ENCODE measurements at places on chromosomes 11 and 22.

- DNase-seq = no peak
Observed at GRCh38 chr22:30945653-30946052, 22.9 kb downstream of the MORC2 start.

- DNase-seq = no peak
Observed at GRCh38 chr11:35274909-35275785, 136.2 kb downstream of the CD44 start.

- no peak for DNase-seq
Observed at GRCh38 chr11:33646629-33647028, 54.0 kb downstream of the C11orf91 start.

DNA sequence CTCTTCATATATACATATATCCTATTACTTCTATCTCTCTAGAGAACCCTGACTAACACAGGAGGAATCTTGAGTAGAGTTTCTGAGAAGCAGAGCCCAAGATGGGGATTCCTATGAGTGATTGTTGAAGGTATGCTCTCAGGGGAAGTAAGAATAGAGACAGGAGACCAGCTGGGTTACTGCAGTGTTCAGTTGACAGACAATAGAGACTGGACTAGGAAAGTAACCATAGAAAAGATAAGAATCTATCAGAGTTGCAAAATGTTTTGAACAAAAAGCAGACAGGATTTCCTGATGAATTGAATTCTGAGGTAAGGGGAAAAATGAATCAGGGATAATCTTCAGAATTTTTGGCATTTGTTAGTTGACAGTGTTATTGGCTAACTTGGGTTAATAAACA lies 54.4 kb downstream of the SLC17A6 start:
- no peak for DNase-seq

DNA sequence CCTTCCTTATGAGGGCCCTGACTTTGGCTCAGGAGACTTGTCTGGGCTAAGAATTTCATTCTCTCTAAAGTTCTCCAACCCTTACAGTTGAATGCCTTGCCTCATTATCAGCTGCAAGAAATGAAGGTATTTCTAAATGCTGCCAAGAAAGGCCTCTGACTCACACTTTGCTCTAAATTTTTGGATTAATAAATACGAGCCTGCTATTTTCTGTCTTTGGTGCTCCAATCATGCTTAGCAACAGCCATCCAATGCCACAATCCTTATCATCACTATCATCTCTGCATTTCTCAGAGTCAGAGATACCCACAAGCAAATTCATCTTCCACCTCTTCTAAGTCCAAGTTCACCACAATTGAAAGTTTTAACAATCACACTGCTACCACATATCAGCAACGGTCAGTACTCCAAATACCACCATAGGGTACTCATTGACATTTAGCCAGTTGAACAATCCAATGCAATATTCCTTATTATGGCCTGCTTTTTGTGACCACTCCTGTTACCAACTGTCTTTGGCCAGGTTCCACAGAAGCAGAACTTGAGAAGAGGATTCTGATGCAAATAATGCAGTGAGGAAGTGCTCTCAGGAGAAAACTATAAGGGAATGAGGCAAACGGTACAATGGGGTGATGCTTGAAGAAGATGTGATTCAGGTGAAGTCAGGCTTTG lies 5.7 kb downstream of the PATE2 start:
- peak; percentile 34 for DNase-seq

GRCh38 chr11:60764879-60765278 lies 8.2 kb downstream of the MS4A15 start:
- no peak for DNase-seq

DNA sequence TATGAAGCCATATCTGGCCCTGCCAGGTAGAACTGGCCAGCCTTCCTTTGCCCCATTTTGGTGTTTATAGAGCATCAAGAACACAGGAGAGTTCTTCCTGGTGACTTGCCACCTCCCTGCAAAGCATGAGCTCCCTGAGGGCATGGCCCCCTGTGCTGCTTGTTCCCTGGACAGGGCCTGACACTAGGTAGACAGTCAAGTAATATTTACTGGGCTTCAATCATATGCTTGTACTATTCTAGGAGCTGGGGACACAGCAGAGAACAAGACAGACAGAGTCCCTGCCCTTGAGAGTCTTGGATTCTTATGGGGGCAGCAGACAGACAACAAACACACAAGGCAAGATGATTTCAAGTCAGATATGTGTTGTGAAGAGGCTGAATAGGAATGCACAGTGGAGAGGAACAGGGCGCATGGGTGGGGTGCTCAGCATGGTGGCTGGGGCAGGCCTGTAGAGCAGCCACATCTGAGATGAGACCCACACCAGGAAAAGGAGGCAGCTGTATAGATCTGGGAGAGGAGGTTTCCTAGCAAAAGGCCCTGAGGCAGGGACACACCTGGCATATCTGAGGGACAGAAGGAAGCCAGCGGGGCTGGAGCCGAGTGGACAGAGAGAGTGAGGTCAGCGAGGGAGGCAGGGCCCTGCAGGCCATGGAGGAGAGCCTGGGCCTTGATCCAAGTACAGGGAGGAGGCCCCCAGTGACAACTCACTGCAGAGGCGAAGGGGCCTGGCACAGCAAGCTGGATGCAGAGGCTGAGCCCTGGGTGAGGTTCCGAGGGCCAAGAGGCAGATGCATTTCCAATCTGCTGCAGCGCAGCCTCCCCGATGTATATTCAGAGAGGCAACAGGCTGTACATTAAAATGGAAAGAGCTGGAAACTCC lies 10.2 kb upstream of the CBX6 start:
- DNase-seq = peak; percentile 33

DNA sequence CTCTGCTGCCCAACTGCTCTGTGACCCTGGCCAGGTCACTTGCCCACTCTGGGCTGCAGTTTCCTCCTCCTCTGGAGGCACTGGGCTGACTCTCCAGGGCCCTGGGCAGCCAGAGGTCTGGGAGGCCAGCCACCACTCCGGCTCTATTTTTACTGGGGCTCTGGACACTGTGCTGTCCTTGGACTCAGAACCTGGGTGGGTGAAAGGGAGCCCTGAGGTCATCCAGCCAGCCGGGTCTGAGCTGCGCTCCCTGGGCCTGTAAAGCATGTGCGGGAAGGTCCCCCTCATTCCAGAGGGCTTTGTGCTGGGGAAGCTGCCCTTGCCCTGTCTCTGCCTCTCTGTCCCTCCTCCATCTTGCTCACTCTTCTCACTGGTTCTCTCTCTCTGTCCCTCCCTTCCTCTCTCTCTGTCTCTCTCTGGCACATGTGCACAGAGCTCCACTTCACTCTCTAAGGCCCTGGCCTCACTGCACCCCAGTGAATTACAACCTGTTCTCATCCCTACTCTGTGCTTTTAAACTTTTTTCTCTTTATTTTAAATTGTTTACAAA lies 24.6 kb downstream of the MB start:
- no peak for DNase-seq

GRCh38 chr22:42367980-42368378 lies 64.2 kb downstream of the NFAM1 start:
- no peak for DNase-seq

DNA sequence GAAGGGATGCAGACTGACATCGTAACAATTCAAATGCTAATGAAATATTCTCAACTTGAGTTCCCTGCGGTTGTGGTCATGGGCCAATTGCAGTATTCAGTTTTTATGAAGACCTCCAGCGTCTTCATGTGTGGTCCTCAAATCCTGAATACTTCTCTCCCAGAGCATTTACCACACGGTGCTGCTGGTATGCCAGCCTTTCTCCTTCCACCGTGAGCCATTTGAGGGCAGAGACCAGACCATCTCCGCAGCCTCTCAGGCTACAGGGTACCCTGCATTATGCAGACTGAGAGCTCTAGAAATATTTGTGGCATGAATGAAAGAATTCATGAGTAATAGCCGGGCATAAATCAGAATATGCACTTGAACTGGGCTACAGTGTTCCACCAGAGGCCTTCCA lies 289.7 kb downstream of the ST3GAL4 start:
- DNase-seq = no peak

DNA sequence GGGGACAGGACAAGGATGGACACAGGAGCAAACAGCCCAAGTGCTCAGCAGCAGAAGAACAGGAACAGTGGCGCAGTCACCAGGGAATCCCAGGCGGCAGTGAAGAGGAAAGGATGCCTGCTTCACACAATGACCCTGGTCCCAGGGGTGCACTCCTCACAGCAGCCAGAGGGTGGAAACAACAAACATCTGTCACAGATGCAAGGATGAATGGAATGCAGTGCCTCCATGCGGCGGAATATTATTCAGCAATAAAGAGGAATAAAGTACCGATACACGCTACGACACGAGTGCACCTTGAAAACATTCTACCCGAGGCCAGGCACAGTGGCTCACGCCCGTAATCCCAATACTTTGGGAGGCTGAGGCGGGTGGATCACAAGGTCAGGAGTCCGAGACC lies 12.7 kb downstream of the CSNK1E start:
- DNase-seq = no peak

- no peak for DNase-seq
Observed at GRCh38 chr11:1869427-1870325, 16.8 kb downstream of the LSP1 start.

DNA sequence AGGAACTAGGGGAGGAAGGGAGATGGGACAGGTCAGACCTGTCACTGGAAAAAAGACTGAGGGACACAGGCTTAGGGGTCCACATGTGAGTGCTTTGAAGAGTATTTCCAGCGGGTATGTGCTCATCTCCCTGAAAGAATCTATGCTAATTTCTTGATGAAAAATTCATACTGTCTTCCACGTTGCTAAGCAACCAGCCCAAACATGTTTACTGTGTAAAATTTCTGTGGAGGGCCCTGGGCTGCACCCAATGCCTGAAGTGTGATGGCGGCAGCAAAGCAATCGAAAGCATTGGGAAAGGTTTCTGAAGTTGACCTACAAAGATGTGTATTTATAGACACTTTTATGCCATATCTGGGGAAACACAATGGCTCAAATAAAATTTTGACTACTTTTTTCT lies 7.4 kb downstream of the SYT13 start:
- no peak for DNase-seq

GRCh38 chr11:68666849-68667248 lies 17.5 kb upstream of the GAL start:
- no peak for DNase-seq

GRCh38 chr11:30852091-30852490 lies 265.9 kb upstream of the MPPED2 start:
- DNase-seq = no peak

GRCh38 chr22:35528927-35529326 lies 11.7 kb upstream of the RASD2 start:
- no peak for DNase-seq

DNA sequence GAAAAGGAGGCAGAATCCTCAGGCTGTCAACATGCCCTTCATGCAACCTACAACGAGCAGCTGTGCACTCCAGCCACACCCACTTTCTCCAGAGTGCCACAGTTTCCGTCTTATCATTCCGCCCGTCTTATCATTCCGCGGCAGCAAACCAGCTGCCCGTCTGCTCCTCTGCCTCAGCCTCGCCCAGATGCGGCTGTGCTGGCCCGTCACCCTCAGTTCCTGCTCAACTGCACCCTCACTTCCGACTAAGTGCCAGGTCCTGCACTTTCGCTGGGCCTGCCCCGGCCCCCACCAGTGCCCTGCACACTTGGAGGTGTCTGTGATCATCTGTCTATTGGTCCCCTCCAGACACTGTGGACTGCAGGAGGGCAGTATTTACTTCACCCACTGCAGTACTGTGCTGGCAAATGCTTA lies 43.7 kb downstream of the MICAL3 start:
- no peak for DNase-seq

DNA sequence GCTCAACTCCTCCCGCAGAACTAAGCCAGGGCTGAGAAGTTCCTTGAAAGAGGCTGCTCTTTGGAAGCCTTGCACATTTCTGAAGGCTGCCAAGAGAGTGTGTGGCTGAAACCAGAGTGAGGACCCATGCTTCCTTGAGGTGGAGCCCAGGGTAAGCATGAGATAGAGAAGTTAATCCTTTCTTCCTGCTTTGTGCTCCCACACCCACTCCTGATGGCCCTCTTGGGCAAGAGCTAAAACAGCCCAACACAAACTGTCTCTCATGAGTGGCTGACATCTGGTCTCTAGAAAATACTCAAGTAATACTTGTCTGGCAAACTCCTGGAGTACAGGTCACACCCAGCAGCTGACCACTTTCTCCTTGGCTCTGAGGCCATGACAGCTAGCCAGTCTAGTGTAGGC lies 523.7 kb downstream of the INSC start:
- no peak for DNase-seq

GRCh38 chr22:37926771-37927636 lies 20.9 kb downstream of the MICALL1 start:
- DNase-seq = no peak

DNA sequence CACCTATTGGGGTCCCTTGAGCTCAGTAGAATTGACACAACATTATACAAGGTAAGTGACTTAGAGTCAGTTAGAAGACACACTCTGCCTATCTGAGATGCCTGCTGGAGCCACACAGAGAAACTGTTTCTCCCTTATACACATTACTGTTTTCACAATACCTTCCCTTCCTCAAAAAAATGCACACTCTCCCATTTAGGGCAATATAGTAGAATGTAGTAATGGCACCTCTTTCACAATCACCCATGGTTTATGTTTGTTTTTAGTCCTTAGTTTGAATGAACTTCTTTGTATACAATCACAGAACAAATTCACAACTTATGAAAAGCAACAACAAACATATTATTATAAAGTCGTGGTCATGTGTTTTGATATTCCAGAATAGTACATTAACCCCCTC lies 14.3 kb downstream of the OR52H1 start:
- no peak for DNase-seq

DNA sequence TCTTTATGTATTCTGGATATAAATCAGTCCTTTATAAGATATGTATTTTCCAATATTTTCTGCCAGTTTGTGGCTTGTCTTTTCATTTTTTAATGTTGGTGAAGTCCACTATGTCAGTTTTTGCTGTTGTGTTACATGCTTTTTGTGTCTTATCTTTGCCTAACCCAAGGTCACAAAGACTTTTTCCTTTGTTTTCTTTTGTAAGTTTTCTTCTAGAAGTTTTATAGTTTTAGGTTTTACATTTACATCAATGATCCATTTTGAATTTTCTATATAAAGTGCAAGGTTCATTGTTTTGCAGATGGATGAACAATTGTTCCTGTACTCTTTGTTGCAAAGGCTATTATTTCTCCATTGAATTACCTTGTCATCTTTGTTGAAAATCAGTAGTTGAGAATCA lies 69.3 kb downstream of the UVRAG start:
- DNase-seq = no peak

GRCh38 chr22:47071807-47072641 lies 309.6 kb downstream of the TBC1D22A start:
- DNase-seq = no peak

- DNase-seq = no peak
Observed at GRCh38 chr22:19330865-19331418, 39.4 kb upstream of the CLTCL1 start.

GRCh38 chr11:91686700-91687099 lies 537.9 kb upstream of the FAT3 start:
- DNase-seq = no peak

DNA sequence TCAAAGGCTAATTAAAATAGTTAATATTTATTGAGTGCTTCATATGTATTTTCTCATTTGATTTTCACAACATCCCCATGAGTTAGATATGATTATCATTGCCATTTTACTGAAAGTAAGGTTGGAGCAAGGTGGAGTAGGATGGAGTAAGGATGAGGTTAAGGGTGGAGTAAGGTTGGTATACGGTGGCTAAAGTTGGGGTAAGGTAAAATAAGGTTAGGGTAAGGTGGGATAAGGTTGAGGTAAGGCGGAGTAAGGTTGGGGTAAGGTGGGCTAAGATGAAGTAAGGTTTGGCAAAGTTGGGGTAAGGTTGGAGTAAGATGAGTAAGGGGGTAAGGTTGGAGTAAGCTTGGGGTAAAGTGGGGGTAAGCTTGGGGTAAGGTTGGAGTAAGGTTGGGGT lies 45.8 kb upstream of the CLDN5 start:
- DNase-seq = no peak

Measured in stromal cell of bone marrow (primary cell).